ENCODE measurements at places on chromosomes 1 and 21.

- DNase-seq: no peak
Measured at GRCh38 chr1:36122062-36123030, 2.7 kb downstream of the COL8A2 start.

GRCh38 chr1:211376807-211377470 is 50.3 kb downstream of the TRAF5 start:
- no peak for DNase-seq

- DNase-seq: no peak
Measured at GRCh38 chr1:219754767-219755166, 141.9 kb upstream of the ZC3H11B start.

DNA sequence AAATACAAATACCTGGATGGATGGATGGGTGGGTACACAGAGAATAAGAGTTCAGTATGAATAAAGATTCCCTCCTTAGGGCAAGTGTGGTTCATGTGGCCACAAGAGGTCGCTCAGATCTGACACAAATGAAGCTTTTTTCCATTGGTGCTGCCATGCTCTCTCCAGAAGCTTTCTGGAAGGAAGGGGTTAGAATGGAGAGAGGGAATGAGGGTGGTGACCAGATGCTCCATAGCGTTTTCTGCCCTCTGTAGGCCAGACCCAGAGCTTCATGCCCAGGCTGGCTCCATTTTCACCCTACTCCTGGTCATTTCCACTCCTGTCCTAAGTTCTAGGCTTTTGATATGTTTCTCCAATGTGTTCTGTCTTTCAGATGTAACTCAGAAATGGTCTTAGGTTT is 3.3 kb upstream of the FCRL6 start:
- DNase-seq: no peak

GRCh38 chr1:236720206-236720605 is 33.9 kb downstream of the ACTN2 start:
- no peak for DNase-seq

DNA sequence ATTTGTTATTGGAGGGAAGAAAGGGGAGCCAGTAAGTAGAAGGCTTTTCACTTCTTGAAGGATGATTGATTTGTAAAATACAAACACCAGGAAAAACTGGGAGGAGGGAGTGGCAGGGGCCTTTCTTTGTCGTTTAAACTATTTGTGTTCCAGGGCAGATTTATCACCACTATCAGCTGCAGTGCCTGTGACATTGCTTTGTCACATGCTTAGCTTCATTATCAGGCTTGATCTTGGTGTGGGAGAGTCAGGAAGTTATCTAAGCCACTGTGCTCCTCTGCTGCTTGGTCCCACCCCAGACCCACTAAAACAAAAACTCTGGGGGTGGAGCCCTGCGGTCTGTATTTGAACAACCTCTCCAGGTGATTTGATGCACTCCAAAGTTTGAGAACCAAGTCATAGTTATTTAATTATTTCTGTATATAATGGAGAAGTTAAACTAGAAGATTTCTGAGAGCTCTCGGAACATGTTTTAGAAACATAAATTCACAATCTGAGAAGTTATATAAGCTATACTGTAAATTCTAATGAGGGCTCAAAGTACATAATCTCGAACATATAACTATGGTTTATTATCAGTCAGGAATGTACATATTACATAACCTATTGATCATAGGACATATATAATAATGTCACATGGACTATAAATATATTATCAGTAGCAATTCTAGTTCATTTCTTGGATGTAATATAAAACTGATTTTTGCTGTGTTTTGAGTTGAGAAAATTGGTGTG is 87.9 kb downstream of the CDC14A start:
- DNase-seq: no peak

- no peak for DNase-seq
Measured at GRCh38 chr1:65979136-65980044, 186.7 kb downstream of the PDE4B start.

GRCh38 chr1:2494323-2494693 is 18.2 kb downstream of the PLCH2 start:
- no peak for DNase-seq

- DNase-seq: no peak
Measured at GRCh38 chr1:41493117-41493536, 8.6 kb upstream of the EDN2 start.

GRCh38 chr21:46211376-46211775 is 17.2 kb downstream of the LSS start:
- DNase-seq: peak; percentile 64

- no peak for DNase-seq
Measured at GRCh38 chr1:87592156-87592555, 263.5 kb downstream of the LMO4 start.

GRCh38 chr1:109944541-109944940 is 33.9 kb downstream of the CSF1 start:
- no peak for DNase-seq

DNA sequence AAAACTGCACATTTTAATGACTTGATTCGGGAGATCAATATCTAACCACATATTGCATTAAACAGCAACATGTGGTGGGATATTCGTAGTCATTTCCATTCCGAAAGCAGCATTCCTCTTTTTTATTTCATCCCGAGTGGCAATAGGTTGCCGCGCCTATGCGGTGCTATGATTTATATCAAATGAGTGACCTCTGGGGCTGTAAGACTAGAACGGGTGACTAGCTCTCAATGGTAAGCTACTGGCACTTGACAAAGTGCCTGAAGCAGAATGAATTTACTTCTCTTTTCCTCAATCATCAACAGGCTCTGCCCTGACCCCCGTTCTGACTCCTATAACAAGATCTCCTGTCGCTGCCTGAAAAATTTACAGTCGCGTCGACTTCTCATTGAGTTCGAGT is 162.3 kb downstream of the ZNF281 start:
- DNase-seq: no peak

GRCh38 chr1:19078536-19078935 is 122.1 kb upstream of the IFFO2 start:
- DNase-seq: no peak

- no peak for DNase-seq
Measured at GRCh38 chr1:186792870-186793581, 35.7 kb upstream of the PLA2G4A start.

DNA sequence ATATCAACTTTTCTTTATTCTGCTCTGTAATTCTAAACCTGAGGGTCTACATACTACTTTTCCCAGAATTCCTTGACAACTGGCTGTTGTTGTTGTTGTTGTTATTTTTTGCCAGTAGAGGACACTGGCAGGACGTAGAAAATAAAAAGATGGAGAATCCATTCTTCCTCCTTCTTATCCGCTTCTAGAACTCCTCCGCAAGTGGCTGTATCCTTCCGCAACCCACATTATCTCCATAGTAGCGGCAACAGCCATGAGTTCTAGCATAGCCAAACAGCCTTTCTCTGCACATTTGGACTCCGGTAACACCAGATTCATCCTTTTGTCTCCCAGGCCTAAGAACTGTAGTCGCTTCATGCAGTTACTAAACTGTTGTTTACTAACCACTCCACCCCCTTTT is 91.1 kb upstream of the CACHD1 start:
- no peak for DNase-seq

- DNase-seq: no peak
Measured at GRCh38 chr21:35226968-35227744, 178.1 kb upstream of the RUNX1 start.

- no peak for DNase-seq
Measured at GRCh38 chr1:244273262-244273844, 178.4 kb downstream of the ADSS2 start.

GRCh38 chr1:5905436-5905835 is 86.8 kb downstream of the NPHP4 start:
- no peak for DNase-seq

DNA sequence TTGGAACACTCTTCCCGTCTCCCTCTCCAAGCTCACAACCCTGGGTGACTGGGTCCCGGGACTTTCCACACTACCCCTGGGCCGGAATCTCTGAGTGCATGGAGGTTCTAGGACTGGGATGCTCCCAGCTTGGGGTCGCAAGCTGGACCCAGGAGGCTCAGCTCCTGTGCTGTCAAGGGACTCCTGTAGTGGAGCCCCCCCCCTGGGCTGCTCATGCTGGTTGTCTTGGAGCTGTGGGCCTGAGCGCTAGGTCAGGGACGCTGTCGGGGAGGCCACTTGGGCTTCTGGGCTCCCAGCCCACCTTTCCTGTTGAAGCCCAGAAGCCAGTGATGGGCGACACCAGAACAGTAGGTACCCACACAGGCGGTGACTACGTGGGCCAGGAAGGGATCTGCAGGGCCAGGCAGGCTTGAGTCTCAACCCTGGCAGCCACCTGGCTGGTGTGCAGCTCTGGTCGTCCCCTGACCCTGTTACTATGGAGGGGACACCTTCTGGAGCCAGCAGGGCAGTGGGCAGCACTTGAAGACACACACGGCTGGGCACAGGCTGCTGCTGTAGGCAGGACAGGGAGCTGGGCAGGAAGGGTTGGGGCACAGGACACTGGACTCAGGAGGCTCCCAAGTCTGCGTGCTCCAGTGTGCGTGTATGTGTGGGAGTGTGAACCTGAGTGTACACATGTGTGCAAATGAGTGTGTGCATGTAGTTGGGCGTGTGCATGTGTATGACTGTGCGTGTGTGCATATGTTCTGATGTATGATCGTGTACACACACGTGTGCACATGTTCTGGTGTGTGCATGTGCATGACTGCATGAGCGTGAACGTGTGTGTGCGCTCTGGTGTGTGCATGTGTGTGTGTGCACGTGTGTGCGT is 3.0 kb downstream of the MMEL1 start:
- DNase-seq: no peak

DNA sequence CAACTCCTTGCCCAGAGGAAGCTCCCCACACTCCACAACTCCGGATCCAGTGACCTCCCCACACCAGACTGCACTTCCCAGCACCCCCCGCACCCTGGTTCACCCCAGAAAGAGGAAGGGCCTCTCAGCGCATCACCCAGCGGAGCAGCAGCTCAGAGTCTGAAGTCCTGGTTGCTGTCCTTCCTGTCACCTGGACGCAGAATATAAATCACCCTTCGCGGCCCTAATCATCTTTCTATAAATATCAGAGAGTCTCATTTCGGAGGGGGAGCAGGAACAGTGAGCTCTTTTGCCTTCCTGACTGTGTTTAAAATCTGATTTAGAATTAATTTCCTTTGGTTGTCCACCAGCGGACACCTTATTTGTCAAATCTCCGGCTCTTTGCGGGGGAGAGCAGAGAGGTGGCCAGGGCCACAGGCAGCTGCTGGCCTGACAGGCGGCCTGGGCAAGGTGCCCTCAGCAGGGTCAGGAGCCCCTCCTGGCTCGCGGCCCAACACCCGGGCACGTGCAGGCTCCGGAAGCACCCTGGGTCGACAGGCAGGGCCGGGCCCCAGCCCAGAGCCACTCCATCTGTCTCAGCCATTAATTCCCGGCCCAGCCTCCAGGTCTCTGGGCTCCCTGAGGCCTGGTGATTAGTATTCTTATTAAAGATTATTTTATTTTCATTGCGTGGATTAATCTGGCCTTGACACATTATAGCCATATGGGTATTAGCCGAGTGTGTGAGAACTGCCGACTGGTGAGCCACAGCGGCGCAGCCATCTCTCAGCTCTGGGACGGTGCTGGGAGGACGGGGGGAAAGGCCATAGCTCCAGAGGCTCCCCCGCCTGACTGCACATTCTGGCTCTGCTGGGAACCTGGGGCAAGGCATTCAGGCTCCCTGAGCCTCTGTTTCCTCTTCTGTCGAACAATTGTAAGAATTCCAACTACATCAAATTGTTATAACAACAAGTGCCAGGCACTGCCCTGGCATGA is 19.7 kb downstream of the EPHA8 start:
- no peak for DNase-seq

DNA sequence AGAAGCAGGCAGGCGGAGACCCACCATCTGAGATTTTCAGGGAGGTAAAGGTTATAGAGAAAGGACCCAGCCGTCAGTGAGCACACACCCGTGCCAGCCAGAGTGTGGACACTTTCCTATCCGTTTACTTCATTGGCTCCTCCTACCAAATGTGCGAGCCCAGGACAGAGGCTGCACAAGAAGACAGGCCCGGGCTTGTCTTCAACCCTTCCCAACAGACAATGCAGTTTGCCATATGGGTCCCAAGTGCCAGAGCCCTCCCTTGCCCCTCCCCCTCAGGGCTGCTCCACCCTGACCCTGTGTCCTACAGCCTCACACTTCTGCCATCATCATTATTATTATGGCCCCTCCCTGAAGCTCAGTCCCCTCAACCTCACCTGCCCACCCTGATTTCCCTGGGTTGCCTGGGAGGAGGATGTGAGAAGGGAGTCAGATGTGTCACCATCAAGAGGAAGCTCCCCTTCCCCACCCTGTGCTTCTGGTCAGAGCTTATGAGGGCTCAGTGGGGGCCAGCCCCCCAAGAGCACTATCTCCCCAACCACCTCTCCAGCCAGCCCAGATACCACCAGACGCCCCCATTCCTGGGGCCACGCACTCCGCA is 9.4 kb downstream of the LAPTM5 start:
- no peak for DNase-seq

DNA sequence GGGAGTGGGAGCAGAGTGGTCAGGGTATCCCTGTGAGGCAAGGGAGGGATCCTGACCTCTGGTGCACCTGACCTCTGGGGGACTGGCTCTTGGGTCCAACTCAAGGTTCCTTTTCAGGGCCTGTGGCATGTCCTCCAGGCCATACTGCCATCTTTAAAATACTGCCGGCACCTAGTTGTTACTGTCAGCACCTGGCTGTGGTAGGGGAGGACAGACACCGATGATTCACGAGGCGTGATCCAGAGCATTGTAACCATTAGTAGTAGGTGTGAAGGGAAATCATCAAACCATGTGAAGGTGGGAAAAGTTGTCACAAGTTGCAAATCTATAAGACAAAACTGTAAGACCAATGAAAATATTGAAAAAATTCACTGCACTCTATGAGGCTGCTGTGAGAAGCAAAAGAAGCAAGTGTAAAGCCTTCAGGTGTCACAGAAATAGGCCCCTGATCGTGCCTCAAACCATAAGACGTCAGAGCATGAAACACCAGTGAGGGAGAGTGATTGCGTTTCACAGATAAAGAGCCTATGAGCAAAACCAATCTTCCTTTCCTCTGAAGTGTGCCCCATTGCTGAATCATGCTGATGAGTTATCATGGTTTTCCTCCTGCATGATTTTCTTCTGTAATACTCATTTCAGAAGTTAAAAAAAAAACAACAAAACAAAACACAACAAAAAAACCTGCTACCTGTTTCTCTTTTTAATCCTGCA is 55.3 kb downstream of the CDC7 start:
- no peak for DNase-seq

DNA sequence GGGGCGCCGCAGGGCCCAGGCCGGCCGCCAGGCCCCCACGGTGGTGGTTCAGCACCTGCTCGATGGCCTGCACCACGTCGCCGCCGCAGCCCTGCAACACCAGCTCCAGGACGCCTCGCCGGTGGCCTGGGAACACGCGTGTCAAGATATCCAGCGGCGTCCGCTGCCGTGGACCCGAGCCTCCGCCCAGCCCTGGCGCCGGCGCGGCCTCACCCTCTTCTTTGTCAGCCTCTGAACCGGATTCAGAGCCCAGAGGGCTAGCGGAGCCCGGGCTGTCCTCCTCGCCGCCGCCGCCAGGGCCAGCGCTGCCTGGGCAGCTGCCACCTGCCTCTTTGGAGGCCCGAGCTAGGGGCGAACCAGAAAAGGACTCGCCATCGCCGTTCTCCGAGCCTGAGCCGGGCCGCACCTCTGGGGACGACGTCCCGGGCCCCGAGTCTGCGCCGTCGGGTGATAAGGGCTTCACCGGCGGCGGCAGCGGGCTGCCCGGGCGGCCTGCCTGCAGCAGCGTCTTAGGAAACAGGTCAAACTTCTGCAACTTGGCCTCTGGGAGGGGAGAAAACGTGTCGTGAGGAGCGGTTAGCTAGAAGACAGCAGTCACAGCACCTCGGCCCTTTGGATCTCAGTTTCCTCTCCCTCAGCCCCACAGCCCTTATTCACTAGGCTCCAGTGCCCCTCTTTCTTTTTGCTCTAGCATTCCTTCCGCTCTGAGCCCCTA is 3.9 kb downstream of the DMRTA2 start:
- no peak for DNase-seq

- no peak for DNase-seq
Measured at GRCh38 chr1:114203595-114204128, 50.0 kb upstream of the SYT6 start.

Data from mesenteric fat pad (tissue), 1 donor.